Stimulated activated CD8-positive, alpha-beta memory T cell treated with anti-CD3 and anti-CD28 coated beads, Interleukin-15, amount 100 ng/mL, for 24 hours (primary cell): ENCODE measurements at places on chromosomes 1 and 21.

GRCh38 chr1:56533197-56533596 lies 46.2 kb downstream of the PLPP3 start:
- no peak for DNase-seq

DNA sequence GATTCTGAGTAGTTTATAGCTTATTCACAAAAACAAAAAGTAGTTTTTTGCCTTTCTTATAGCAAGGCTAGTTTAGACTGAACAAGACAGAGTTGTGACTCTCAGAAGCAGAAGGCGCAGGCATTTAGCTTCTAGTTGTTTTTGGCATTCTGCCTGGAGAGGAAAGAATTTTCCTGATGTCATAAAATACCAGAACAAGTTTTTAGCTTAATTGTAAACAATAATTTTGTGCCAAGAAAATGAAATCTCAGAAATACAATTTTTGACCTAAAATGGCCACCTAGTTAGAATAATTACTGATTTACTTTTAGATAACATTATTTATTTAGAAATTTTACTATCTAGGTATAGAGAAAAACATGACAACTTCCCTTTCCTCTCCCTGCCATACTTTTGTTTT lies 1.0 kb downstream of the DNAJB4 start:
- no peak for DNase-seq

DNA sequence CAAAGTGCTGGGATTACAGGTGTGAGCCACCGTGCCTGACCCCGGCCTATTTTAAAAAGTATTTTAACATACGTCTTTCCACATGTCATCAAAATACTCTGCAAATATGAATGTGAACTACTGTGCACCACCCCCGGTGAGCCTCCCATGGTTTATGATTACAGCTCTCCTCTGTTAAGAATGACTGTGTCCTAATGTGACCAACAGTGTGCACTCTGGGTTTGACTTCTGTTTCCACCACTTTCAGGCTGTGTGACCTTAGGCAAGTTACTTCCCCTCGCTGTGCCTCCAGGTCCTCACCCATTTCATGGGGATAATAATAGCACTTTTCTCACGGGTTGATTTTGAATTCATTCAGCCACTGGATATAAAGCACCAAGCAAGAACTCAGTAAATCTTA lies 14.7 kb downstream of the AMPD2 start:
- no peak for DNase-seq

- no peak for DNase-seq
Observed at GRCh38 chr1:38102636-38103035, 56.0 kb upstream of the POU3F1 start.

GRCh38 chr1:211259638-211260126 lies 516 bp downstream of the RCOR3 start:
- peak; percentile 15 for DNase-seq

DNA sequence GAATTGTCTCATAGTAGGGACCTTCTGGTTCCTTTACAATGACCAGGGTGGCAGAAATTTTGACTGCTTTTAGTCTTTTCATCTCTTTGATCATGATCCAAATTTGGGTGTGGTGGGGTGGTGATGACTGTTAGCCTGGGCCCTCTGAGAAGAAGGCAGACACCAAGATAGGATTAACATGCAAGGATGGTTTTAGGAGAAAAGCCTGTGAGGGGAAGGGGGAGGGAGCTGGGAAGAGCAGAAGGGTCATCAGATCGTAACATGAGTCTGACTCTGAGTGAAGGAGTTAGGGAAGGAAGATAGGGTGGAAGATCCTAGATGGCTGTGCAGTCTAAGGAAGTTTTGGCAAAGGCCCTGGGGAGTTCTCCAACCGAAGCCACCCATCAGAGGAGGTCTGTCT lies 28.5 kb upstream of the CAMSAP2 start:
- no peak for DNase-seq

GRCh38 chr1:162994921-162995320 lies 74.2 kb upstream of the RGS4 start:
- DNase-seq = no peak

DNA sequence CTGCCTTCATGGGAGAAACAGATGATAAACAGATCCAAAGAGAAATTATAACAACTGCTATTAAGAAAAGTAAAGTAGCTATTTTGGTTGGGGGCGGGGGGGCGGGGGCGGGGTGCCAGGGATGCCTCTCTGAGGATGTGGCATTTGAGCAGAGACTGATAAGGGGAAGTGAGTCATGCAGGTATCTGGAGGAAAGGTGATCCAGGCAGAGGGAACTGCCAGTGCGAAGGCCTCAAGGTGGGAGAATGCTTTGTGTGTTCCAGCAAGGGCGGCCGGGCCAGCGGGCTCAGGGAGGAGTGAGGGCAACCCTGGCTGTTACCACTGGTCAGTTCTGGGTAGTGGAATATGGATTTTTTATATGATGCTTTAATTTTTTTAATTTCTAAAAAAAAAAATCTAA lies 7.0 kb upstream of the TNFRSF1B start:
- no peak for DNase-seq
